ENCODE measurements at places on chromosomes 2 and 18.
A peak's percentile ranks its signal among the peaks of the same experiment; 100 is the strongest.

DNA sequence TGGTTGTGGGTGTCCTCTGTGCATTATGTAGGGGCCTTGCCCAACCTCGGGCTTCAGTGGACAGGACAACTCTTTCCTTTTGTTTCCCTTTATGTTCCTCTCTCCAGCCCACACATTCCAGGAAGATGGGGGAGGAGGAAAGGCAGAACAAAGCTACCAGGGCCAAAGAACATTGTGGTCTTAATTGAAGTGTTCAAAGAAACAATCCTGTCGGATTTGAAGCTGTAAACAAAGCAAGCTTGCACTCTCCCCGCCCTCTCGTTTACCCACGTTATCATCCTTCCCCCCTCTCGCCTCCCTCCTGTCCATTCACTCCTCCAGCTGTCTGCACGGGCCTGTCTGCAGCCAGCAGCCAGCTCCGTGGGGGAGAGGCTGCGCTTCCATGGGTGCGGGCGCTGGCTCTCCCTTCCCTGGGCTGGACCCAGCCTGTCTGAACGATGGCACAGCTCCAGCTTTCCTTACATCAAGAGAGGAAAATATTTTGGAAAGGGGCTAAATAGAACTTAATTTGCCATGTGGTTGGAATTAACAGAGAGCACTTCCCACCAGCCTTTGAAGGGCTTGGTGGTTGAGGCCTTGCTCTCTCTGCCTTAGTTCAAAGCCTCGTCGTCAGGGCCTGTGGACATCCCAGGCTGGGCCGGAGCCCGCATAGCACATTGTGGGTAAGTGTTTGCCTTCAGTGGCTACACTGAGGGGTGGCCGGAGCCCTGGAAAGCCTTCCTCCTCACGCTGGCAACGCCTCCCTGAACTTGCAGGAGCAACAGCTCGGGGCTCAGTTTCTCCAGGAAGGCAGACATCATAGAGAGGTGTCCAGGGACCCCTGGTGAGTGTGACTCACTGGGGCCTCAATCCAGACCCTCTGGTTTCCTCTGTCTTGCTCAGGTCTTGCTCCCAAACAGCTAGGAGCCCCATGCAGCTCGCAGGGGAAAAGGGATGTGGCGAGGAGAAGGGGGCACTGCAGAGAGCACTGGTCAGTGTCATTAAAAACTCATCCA is 60.6 kb upstream of the HS6ST1 start:
- DNase-seq = no peak

DNA sequence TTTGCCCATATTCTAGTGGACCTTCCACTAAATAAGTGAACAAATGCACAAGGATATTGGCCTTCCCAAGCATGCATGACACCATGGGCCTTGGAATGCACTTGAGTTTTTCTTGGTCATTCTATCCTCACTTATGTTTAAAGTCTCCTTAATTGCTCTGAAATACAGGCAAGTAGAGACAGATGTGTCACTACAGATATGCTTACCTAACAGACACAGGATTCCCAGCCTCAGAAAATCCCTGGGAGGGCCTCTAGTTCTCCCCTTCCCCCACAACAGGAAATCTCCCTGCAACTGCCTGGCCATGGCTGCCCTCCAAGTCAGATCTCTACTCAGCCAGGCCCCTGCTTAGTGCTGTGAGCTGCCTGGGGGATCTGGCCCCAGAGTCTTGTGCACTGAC is 445.2 kb downstream of the IRS1 start:
- peak; percentile 67 for DNase-seq

GRCh38 chr2:200128296-200128695 is 172.9 kb downstream of the MAIP1 start:
- no peak for DNase-seq

- no peak for DNase-seq
Observed at GRCh38 chr2:103986001-103986400, 867.9 kb upstream of the POU3F3 start.

DNA sequence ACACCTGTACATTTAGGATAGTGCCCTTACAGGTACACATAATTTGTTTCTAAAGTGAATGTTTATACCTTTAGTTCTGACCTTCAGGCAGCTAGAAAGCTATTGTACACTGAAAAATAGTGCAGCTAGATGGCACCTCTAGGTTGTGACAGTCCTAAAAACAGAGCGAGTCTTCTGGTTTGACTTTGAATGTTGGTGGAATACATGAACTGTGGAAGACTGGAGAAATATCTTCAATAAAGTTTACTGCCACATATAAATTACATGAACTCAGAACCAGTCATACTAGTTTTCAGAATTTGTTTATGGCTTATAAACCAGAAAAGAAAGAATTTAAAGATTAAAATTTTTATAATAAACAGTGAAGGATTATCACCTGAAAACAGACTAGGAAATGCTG is 58.7 kb upstream of the TWSG1 start:
- no peak for DNase-seq

DNA sequence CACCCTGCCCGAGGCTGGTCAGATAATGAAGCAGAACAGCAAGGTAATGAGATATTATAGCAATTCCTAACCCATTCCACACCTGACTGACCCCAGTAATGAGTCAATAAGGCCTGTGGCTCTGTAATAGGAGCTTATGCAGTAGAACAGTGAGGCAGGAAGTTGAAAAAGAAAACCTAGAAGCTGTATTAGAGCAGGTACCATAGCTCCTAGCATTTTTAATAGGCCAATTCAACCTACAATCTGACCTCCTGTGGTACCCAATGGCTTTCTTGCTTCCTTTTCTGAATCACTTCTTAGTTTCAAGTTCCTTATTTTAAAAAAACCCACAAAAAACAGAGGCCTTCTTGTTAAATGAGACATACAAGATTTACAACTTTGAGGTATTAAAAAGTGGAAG is 43.6 kb upstream of the MAP2 start:
- DNase-seq = no peak

- DNase-seq = no peak
Observed at GRCh38 chr2:147789720-147790119, 55.1 kb upstream of the ACVR2A start.
